Hypothalamus (tissue), 51 donors: ENCODE measurements at places on chromosomes 11 and 22.

- DNase-seq = no peak
Observed at GRCh38 chr11:92964471-92964870, 5.0 kb upstream of the MTNR1B start.

DNA sequence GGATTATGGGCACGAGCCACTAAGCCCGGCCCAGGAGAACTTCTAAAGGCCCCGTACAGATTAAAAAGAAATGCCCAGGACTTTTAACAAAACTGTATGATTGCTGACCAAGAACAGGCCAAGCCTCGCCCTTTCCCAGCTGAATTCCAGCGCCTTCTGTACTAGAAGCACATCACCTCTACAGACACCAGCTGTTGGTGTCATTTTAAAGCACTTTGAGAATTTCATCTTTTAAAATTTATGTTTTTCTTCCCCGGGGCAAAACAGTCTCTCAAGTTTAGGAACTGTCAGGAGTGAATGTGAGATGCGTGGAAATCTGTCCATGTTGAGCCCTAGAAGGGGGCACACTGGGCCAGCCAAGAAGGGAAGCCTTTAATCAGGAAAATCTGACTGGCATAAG is 362.4 kb downstream of the LARGE1 start:
- no peak for DNase-seq

DNA sequence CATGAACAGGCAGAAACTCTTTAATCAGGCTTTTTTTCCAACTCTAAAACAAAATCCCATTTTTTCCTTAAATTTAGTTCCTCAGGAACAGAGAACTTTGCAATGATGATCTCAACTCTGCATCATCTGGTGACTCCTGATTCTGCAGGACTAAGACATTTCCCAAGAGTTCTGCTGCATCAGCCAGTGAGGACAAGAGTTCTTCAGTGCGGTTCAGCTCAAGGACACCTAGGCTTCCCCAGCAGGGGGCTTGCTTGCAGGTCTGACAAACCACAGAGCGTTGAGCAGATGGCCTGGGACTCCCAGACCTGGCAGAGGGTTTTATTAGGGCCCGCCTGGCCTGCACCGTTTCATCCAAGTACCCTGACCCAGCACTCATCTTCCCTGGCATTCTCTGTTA is 6.4 kb downstream of the CDCA5 start:
- no peak for DNase-seq

GRCh38 chr11:92776676-92777075 is 192.8 kb upstream of the MTNR1B start:
- DNase-seq = no peak

- DNase-seq = no peak
Observed at GRCh38 chr11:22076271-22076930, 116.5 kb upstream of the ANO5 start.

DNA sequence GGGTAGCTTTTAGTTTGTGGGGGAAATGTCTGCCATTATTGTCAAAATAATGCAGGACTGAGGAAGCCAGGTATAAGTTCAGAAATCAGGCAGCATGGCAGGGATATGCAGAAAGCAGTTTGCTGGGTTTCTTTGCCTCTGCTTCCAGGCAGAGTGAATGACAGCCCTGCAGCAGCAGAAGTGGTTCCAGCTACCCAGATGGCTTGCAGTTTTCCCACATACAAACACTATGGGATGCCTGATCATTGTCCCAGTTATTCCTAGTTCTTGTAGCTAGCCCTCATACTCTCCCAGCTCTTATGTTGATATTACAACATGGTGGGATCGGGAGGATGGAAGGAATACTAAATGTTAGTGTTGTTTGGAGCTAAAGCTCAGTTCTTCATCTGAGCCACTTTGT is 2.8 kb upstream of the DIXDC1 start:
- DNase-seq = no peak

DNA sequence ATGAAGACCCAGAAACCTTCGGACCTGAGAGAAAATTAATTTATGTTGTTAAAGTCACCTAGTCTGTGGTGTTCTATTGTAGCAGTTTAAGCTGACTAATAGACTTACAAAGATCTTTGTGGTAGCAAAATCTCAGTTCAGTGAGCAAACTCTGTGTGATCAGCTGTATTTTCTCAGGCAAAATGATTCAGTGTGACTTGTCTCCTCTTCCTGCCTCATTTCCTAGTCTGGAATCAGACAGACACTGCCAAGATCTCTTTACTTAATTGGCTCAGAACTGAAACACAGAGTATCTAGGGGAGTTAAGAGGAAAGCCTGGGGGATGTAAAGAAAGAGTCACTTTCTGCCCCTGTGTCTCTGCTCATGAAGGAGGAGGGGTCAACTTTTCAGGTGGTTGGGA is 564.7 kb downstream of the KCNA4 start:
- DNase-seq = no peak

DNA sequence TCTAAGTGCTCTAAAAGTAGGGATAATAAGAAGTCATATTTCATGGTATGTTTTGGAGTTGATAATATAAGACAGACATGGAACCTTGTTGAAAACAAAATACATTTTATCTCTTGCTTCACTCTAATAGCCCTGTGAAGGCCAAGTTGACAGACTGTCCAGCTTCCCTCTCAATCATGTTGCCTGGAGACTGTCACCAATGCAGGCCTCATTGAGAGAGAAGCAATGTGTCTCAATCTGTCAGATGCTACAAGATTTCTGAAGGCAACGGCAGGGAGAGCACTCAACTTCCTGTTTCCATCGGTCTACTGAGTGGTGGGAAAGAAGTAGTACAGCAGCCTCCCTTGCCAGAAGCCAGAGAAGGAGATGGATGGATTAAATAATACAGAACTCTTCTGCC is 23.6 kb upstream of the FJX1 start:
- no peak for DNase-seq

- no peak for DNase-seq
Observed at GRCh38 chr11:46249938-46250744, 27.3 kb upstream of the CREB3L1 start.

- no peak for DNase-seq
Observed at GRCh38 chr11:79078999-79079398, 361.8 kb downstream of the TENM4 start.
